ENCODE measurements at places on chromosomes 13 and 19. TPM values are rescaled to one million over a fixed set of nuclear protein-coding genes. Genes with fewer than 3 reads are reported as not detected.

The PCDH8 gene
- 3.2 TPM for total RNA-seq

The CEACAM20 gene
- not detected for total RNA-seq

The NCCRP1 gene
- 1.9 TPM for total RNA-seq

The MEIOSIN gene
- 0.07 TPM for total RNA-seq

The ATP4A gene
- 0.24 TPM for total RNA-seq

Measured in H9 (cell line).